ENCODE measurements at places on chromosomes 2 and 18.

DNA sequence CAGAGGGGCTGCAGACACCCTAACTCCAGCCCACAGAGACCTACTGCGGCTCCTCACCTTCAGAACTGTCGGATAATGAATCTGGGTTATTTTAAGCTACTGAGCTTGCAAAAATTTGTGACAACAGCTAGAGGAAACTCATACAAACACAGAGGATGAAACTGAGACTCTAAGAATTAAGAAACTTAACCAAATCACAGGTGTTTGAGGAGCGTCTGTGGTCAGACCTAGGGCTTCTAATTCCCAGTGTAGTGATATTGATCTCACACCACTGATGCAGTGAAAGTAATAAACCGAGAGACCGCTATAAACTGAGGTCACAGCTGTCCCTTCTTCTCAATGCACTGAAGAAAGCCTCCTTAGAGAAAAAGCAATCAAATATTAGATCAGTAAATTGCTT is 110.1 kb downstream of the RGPD3 start:
- DNase-seq: no peak

DNA sequence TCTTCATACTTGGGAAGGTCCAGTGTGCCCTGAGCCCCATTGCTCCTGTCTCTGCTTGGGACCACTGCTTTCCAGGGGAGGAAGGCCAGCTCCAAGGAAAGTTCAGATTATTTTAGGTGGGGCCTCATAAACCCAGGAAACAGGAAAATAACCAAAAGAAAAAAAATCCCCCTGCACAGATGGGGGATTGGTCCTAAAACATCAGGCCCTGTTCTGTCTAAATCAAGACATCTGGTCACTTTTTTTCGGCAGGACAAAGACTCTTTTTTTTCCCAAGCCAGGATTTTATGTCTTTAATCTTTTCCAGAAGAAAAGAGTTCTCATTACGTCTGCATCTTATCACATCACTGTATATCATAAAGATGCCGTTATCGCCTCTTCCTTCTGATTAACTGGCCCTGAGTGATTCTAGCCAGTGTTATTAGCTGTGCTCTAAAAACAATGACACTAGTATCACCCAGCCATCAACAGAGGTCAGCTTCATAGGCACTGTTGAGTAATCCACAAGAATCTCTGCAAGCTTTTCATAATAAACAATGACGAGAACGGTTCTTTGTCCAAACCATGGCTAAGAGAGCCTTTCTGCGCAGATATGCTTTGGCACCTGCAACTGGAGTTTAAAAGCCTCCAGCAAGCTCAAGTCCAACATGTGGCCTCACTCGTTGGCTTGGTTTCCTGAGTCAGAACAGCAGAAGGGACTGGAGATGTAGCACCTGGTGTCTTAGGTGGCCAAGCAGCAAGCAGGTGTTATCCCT is 138.2 kb downstream of the VAPA start:
- DNase-seq: no peak

DNA sequence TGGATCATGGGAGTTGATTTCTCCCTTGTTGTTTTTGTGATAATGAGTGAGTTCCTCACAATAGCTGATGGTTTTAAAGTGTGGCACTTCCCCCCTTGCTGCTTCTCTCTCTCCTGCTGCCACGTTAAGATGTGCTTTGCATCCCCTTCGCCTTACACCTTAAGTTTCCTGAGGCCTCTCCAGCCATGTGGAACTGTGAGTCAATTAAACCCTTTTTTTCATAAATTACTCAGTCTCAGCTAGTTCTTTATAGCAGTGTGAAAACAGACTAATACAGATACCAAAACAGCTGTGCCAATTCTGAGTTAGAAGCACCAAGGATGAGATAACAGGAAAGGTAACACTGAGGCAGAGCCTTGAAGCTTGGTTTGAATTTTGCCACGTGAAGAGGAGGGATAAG is 44.7 kb downstream of the ITSN2 start:
- no peak for DNase-seq

GRCh38 chr2:227739351-227739750 is 6.3 kb upstream of the SCYGR8 start:
- no peak for DNase-seq

DNA sequence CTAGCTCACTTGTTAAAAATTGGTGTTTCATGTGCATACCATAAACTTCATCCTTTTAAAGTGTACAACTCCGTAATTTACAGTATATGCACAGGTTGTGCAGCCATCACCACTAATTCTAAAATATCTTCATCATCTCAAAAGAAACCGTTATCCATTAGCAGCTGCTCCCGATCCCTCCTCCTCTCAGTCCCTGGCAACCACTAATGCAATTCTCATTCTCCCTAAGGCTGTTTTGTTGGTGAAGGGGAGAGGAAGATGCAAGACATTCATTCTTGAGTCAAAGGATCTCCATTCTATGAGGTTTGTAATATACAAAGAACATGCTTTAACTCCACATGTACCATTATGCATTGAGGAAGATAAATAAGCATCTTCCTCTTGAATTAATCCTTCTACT is 48.6 kb downstream of the RNU4ATAC start:
- no peak for DNase-seq

GRCh38 chr2:48467637-48468036 is 62.3 kb upstream of the STON1 start:
- DNase-seq: no peak

GRCh38 chr2:237726401-237726830 is 72.2 kb upstream of the RBM44 start:
- no peak for DNase-seq

DNA sequence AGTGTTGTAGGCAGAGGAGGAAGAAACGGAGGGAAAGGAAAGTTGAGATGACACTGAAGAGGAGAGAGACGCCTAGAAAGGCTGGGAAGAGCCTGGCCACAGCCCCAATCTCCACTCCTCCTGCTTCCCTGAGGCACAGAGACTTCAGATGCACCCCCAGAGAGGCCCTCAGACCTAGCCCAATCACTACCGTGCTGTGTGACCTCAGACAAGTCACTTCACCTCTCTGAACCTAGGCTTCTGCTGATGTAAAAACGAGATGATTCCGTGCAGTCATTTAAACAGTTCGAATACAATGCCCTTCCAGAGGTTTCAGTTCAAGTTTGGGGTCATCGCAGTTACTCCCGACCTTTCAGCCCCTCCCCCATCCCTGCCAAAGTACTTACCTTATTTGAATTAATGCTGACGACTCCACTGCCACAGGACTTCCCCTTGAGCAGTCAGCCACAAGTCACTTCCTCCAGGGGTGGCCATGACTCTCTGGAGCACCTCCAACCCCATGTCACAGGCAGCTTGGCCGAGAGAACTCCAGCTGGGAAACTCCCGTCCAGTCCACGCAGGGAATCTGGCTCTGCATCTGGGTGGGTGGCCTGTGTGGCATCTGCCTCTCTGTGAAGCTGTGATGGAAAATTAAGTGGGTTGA is 105.2 kb upstream of the ID2 start:
- DNase-seq: no peak

- DNase-seq: peak; percentile 22
Observed at GRCh38 chr2:211745295-211746097, 793.1 kb downstream of the ERBB4 start.

- no peak for DNase-seq
Observed at GRCh38 chr2:19900931-19901441, 797 bp downstream of the TTC32 start.

DNA sequence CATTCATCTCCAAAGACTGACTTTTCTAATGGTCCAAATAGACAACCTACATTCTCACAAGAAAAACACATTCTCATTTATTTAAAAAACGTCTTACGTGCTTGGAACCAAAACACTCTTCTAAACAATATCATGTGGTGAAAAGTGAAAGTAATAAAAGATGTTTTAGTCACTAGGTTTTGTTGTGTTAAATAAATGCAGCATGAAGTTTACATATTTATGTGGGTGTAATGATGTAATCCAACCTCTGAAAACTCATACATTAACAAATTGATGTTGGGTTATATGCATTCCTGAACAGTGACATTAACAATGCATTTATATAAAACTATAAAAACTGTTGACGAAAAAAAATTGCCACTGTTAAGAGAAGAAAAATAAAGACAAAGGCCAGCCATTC is 55.1 kb upstream of the ACVR2A start:
- DNase-seq: no peak

DNA sequence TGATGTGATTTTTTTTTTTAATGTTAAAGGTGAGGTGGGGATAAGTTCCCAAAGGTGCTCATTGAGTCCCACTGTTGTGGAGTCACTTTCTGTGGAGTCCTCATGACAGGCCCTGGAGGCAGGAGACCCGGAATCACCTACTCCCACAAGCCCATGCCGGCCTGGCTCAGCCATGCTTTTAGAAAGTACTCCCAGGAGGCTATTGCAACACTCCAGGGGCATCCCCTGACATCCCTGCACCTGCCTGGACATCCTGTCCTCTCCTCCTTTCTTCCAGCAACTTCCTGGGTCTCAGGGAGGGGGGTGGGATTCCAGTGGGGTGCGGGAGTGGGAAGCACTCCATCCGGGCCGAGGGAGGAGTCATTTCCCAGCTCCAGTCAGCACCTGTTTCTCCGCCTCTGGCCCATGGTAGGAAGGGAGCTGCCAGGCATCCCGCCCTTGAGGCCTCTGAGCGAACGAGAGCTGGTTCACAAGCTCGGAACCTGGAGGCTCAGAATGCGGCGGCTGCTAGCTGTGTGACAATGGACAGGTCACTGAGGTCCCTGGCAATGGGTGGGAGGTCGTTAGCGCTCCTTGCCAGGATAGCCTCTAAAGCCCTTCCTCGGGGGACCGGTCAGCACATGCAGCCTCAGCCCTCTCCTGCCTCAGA is 163.9 kb upstream of the ID2 start:
- DNase-seq: no peak

DNA sequence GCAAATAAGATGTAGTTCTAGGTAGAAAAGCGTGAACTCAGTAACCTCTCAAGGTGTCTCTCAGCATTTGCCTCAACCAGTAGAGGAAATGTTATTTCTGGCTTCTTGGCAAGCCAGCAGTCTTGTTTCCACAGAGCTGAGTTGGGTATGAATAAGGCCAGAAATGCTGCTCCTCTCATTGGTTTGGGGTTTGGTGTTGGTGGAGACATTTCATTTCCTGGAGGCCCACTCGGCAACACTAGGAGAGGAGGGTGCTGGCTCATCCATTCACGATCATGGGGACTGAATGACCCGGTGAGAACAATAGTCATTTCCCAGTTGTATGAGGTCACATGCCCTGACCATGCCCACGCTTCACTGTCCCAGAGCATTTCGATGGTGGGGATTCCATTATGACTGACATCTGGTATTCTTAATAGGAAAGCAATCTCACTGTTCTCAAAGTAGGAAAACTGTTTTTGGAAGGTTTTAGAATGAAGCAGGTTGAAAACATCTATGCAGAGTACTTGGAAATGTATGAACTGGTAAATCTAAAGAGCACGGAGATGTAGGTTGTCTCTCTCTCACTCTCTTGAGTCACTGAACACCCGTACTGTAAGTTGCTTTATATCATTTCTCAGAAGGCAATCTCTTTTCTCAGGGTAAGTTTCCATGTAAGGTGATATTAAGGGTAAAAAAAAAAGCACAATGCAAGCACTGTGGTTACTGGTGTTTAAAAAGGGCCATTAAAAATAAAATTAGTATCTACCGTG is 37.1 kb upstream of the CTLA4 start:
- no peak for DNase-seq

GRCh38 chr2:189164746-189165145 is 14.8 kb downstream of the COL5A2 start:
- peak; percentile 72 for DNase-seq

All from NCI-H226 (cell line).